ENCODE measurements at places on chromosomes 7 and 10.

GRCh38 chr10:110207011-110207804, at the start of gene MXI1:
MXI1 (plus strand) TSS chr10:110207605; CDS start chr10:110207809, 204 bp downstream.
- peak; percentile 36 for DNase-seq

DNA sequence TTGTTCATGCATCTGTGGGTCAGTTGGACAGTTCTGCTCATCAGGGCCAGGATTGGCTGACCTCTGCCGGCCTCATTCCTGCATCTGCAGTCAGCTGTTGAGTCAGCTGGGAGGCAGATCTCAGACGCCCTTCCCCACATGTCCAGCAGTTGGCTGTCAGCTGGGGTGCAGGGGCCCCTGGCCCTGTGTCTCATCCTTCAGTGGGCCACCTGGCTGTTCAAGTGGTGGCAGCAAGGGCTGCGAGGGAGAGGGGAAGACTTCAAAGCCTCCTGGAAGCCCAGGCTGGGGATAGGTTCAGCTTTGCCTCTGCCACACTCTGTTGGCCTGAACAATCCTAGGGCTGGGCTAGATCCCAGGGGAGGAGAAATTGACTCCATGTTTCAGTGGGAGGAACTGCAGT, 33.2 kb downstream of the TACR2 start:
- no peak for DNase-seq

DNA sequence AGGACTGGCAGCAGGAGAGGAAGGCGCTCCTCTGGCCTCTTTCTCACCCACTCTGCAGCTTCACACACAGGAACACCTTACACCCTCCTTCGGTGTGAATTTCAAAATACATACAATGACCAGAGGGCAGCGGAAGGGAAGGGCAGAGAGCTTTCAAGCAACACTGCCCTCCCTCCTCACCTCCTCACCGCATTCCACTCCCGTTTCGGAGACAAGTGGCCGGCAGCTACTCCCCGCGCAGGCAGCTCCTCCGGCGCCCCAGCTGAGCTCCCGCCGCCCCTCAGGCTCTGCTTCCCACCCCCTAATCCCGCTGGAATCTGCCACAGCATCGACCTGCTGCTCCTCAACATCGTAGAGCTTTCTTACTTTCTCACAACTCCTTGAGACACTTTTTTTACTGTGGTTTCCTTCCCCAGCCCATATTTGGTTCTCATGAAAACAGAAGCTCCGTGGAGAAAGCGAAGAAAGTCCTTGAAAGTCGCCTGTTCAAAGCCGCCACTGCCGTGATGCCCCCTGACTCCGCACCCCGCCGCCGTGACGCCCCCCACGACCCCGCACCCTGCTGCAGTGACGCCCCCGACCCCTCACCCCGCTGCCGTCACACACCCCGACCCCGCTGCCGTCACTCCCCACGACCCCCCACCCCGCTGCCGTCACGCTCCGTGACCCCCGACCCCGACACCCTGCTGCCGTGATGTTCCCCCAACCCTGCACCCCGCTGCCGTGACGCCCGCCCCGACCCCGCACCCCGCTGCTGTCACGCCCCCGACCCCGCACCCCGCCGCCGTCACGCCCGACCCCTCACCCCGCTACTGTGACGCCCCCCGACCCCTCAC, 14.6 kb upstream of the GPER1 start:
- DNase-seq = no peak

- no peak for DNase-seq
These were observed 45.5 kb downstream of the GSAP start for GRCh38 chr7:77370606-77371005.

- DNase-seq = no peak
These were observed 519.6 kb downstream of the REEP3 start for GRCh38 chr10:64040781-64041180.

- no peak for DNase-seq
These were observed 14.3 kb downstream of the CPED1 start for GRCh38 chr7:121002757-121003200.

DNA sequence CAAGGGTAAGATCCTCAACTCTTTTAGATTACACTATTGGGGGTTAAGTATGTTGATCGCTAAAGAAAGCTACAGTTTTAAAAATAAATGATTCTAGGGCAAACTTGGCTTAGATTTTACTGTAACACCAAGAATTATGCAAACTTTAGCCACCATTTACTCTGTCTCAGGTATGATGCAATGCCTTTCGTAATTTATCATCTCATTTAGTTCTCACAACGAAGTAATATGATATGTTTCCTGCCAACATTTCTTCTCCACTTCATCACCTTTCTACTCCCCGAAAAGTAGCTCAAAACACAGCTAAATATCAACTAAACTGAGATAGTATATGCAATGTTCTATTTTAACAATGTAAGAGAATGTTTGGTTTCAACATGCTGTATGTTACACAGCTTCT, 21.1 kb downstream of the FAM133B start:
- no peak for DNase-seq

DNA sequence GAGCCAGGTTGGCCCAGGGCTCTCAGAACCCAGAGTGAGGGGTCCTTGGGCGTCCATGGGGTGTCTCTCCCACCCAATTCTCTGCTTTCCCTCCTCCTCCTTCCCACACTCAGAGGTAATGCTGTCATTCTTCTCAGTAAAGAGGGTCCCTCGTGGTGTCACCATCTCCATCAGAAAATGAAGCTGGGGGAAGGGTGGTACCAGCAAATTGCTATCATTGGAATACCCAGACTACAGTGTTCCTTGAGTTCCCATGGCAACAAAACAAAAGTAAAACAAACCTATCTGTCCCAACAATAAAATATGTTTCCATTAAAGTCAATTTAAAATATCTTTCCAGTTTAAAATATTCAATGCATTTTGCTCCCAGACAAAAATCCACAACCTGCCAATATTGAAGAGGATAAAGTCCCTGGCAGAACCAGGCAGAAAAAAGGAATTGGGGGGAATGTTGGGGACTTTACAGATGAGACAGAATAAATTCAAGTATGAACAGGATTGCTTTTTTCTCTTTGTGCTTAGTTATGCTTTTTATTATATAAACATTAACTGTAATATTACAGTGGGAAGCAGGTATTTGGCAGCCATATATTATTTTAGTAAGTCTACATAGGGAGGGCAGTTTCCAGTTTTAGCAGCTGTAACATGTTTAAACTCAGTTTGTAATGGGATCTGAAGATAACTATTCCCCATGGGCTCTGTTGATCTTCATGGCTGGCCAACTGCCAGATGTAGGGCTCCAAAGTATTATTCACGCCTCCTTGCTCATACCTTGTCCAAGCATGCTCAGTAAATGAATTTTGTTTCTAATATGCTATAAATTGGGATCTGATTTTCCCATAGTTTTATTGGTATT, 182.1 kb downstream of the ARID5B start:
- DNase-seq = no peak

GRCh38 chr7:23247603-23248335, 1.2 kb downstream of the GPNMB start:
- no peak for DNase-seq

- DNase-seq = no peak
These were observed 424 bp downstream of the EGFR start for GRCh38 chr7:55019191-55019690.

GRCh38 chr7:122913608-122914007, 27.3 kb upstream of the CADPS2 start:
- DNase-seq = no peak

DNA sequence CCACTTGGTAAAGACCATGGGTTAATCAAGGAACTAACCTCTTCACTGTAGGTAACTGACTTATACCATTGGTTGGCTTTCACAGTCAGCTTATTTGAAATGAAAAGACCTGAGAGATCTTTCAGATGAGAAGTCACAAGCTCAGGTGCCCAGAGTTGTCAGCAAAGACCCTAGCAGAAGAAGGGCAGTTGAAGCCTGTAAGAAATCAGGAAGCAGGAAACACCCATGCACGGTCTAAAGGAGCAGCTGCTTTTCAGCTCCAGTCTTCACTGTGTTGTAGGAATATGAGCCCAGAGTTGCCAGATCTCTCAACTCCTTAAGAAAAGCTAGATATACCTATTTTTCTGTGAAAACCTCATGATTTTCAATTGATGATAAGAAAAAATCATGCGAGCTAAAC, 130.0 kb downstream of the ARID5B start:
- DNase-seq = no peak

- no peak for DNase-seq
These were observed 14.0 kb upstream of the PCGF5 start for GRCh38 chr10:91206427-91206826.

DNA sequence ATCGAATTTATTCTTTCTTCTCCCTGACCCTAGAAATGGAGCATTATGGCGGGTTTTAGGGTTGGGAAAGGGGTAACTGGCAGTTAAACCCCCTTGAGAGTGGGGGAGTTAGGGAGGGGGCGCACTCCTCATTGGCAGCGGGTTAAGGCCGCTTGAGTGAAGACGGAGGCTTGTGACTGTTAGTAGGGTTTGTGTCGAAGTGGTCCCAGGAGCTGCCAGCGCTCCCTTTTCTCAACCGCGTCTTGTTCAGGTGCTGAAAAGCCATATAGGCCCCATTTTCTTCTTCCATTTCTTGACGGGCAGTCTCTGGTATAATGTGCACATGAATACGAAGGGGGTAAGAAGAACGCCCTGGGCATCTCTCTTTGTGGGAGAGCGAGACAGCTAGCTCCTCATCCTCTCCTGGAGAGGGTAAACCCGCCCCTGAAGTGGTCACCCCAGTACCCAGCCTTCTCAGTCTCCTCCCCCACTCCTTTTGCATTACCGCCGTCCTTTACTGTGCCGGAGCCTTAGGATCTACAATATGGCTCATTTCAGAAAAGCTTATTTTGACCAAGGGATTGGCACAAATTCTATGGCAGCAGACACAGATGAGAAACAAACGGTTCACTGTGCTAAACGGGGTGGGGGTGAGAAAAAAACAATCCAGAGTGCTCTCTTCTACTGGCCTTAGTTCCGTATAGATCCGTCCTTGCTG, 836 bp downstream of the KMT2E start:
- DNase-seq = peak; percentile 46

DNA sequence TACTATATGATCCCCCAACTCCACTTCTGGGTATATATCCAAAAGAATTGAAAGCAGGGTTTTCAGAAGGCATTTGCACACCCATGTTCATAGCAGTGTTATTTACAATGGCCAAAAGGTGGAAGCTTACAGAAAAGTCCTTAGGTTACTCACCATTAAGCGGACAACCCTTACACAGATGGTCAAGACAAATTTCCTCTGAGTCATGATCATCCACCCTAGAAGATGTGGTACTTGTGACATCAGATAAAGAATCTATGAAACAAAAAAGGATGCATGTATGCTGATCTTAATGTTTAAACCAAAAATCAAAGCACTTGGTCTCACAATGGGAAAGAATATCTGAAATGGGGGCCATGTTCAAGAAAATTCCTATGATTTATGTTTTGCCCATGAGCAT, 31.1 kb downstream of the ZC3HAV1 start:
- DNase-seq = no peak

DNA sequence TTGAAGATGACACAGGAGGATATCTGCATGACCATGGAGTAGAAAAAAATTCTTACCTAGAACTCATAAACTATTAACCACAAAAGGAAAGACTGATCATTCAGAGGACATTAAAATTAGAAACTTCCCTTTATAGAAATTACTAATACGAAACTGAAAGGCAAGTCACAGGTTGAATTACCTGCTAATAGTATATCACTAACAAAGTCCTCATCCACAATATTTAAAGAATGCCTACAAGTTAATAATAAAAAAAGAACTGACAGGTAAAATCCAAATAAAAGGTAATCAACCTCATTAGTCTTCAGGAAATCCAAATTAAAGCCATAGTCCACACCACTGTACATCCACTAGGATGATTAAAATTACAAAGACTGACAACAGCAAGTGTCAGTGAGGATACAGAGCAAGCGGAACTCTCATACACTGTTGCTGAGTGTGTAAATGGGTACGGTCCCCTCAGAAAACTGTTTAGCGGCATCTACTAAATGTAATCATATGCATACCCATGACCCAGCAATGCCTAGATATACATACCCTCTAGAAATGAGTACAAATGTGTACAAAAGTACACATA, 71.2 kb downstream of the ARHGAP21 start:
- DNase-seq = no peak

DNA sequence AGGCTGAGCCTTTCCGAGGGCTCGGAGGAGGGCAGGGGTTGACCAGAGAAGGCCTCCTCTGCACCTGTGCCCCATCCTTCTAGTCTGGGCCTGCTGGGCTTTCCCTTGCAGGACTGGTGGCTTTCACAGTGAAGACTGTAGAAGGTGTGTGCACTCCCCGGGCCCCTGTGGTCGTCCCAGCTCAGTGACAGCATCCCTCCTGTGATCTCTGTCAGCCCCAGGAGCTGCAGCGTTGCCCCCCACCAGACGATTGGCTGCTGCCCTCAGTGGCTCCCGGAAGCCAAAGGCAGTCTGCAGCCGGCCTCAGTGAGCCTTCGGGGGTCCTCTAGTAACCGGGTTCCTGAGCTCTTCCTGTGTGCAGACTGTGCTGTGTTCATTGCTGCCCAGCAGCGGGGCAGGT, 69.4 kb upstream of the EN2 start:
- no peak for DNase-seq

GRCh38 chr7:32476816-32477648, 13.1 kb downstream of the LSM5 start:
- no peak for DNase-seq

DNA sequence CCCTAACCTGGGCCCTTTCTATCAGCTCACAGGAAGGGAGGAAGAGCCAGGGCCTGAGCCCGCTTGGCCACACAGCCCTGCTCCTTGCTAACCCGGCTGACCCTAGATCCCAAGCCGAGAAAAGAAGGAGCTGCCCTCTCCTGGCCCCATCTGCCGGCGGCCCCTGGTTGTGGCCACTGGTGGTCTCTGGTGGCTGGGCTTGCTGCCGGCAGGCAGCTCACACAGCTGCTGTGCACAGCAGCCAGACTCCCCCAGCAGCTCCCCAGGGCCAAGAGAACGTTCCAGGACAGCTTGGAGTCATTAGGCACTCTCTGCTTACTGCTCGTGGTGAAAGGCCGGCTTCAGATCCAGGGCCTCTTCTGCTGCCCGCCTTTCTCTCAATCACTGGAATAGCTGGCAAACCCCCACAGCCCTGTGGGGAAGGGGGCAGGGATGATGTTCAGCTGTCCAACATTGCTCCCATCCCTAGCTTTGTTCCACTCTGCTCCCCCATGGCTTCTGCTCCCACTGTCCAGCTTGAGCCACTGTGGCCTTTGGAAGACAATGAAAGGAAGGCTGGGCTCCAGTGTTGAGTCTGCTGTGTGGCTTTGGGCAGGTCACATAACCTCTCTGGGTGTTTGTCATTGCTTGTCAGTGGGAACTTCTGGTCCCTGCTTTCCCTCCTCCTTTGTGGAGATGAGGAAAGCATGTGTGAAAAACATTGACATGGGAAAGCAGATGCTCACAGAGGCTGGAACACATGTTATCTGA, 35.4 kb upstream of the COL13A1 start:
- no peak for DNase-seq
